A172 (cell line): ENCODE measurements at places on chromosomes 3 and 15.
A peak's percentile ranks its signal among the peaks of the same experiment; 100 is the strongest.

DNA sequence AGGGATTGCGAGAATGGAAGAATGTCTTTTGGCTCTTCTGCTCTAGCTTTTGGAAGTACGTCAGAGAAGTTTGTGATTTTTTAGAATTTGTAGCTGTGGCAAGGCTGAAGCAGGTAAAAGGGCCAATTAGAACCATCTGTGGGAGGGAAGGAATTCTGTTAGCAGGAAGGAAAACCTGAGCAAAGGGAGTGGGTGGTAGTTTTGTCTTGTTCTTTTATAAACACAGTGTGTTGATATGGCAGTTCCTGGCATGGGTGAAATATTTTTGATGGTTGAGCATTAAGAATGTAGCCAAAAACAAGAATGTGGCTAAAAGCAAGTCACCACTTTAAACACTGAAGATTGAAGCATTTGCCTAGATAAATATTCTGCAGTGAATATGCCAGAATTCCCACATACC is 23.8 kb downstream of the DAG1 start:
- DNase-seq, result no peak

GRCh38 chr15:43974852-43975251 is 148.1 kb downstream of the WDR76 start:
- DNase-seq, result no peak

DNA sequence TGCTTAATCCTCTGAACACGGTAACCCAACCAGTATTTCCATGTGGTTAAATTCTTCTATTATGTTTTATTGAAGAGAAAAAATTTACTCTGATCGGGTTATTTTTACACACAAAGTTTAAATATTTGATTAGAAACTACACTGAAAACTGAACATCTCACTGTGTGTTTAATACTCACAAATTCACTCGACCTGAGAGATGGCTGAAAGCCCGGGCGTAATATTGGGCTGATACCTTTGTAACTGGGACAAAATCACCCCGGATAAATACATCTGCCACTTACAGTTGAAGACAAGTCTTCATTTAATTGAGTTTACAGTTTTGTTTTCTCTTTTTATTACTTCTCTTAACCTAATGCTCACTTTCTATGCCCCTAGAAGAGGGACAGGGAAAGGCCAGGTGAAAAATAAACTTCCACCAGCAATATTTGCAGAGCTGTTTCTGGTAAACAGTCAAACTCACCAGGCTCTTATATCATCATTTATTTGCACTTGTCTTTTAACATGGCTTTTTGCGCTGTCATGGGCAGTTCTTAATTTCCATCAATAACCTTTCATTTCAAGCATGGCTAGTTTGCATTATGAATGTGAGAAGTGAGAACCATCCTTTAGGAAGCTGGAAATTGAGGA is 145.6 kb upstream of the TMCO5A start:
- DNase-seq, result no peak

GRCh38 chr3:194540274-194540905 is 53.6 kb upstream of the ATP13A3 start:
- DNase-seq, result no peak

GRCh38 chr3:142888099-142888480 is 793 bp downstream of the PCOLCE2 start:
- DNase-seq, result peak; percentile 25

DNA sequence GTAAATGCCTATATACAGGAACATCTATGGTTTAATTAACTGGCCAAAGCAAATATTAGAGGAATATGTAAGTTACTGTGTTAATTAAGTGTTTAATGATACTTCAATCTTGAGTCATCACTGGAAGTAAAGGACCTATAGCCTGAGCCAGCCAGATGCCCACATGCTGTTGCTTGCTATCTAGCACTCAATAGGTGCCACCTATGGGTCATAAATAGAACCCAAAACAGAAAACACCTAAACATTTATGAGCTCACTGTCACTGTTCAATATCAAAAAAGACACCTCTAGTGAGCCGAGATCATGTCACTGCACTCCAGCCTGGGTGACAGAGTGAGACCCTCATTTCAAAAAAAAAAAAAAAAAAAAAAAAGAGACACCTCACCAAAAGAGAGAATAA is 48.4 kb upstream of the IP6K2 start:
- DNase-seq, result no peak
